ENCODE measurements at places on chromosomes 2 and 18.

GRCh38 chr2:223050900-223051504 is 988 bp upstream of the KCNE4 start:
- no peak for DNase-seq

GRCh38 chr2:81894451-81894990 is 1590.0 kb upstream of the LRRTM1 start:
- no peak for DNase-seq

DNA sequence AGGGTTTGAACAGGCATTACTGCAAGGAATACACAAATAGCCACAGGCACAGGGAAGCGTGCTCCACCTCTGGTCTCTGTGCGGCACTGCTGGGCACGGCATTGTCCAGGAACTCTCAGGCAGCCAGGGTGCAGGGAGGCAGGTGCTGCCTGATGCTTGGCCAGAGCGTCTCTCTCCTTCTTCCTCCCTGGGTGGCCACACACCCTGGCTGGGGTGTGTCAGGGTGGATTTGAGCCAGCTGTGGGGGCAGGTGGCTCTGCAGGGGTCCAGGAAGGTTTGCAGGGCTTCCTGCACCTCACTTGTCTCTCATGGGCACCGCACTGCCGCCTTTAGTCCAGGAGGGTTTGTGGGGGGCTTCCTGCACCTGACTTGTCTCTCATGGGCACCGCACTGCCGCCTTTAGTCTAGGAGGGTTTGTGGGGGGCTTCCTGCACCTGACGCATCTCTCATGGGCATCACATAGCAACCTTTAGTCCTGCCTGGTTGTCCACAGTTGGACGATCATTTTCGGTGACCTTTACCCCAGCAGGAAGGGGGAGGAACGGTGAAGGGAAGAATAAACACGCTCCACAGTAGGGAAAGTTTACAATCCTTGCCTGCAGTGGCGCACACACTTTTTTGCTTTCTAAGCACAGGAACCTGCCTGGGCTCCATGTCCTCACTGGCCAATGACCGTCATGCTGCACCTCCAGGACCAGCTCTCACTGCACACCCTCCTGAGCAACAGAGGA is 332.9 kb downstream of the EIPR1 start:
- no peak for DNase-seq

- DNase-seq, result no peak
Measured at GRCh38 chr2:121281694-121282093, 3.3 kb downstream of the TFCP2L1 start.

DNA sequence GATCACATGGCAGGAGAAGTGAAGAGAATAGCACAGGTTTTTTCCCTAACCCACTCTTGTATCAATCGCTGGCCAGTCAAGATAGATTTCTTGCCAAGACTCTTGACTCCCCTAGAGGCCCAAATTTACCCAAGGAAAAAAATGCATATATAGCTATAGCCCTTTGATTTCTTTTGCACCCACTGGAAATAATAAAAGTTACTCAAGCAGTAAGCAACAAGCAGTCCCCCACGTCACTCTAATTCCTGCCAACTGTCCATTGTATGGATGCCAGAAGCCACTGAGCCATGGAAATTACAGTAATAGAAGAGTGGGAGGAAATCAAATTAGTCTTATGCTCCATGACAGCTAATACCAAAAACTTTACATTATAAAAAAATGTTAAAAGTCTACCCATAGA is 125.3 kb upstream of the SLC39A10 start:
- no peak for DNase-seq

GRCh38 chr2:161983866-161984265 is 90.1 kb downstream of the DPP4 start:
- DNase-seq, result no peak
